Stimulated activated CD4-positive, alpha-beta T cell treated with anti-CD3 and anti-CD28 coated beads, Interleukin-15, amount 100 ng/mL, for 24 hours (primary cell): ENCODE measurements at places on chromosomes 11 and 22.

GRCh38 chr11:2697866-2698265 is 1.9 kb downstream of the KCNQ1OT1 start:
- DNase-seq = no peak

GRCh38 chr11:120391292-120391691 is 55.1 kb downstream of the ARHGEF12 start:
- DNase-seq = no peak

- DNase-seq = no peak
Observed at GRCh38 chr11:7577291-7578190, 63.7 kb downstream of the PPFIBP2 start.

DNA sequence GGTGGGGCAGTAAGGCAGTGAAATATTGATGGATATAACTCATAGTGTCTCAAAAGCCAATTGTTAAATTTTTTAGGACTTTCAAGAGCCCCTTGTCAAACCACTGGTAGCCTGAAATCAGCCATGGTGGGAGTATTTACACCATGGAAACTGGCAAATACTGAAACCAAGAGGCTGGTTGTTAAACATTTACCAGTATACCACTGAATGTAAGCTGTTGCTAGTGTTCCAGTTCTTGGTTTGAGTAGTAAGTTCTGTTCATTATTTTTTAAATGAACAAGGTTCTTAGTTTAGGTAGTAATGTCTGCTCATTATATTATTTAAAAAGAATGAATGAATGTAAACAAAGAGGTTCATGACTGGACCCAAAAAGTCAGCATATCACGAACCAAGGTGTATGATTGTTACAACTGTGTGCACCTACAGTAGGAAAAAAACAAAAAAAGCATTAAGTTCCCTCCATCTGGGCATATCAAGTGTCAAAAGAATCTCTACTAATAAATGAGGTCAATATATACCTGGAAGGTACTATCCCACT is 4.5 kb upstream of the EIF3F start:
- no peak for DNase-seq

- DNase-seq = no peak
Observed at GRCh38 chr11:36280531-36280930, 8.7 kb downstream of the COMMD9 start.

DNA sequence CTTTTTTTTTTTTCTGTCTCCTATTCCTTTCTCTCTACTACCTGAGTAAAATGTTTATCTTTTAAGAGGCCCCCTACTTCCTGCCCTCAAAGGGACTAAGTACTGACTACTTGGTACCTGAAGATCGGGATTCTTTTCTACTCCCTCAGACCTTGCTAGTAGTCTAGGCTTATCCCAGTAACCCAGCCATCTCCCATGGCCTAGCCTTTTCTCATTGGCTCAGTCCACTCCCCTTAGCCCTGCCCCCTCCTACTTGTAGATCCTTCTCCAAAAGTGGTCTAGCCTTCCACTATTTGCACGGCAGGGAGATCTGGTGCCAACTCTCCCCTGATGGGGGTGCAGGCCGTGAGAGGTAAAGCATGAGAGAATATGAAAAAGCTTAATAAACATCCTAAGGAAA is 133.7 kb downstream of the RCN1 start:
- DNase-seq = no peak

- no peak for DNase-seq
Observed at GRCh38 chr11:84322211-84322610, 1036.0 kb upstream of the CCDC90B start.

GRCh38 chr22:44357296-44357965 is 44.7 kb upstream of the SHISAL1 start:
- DNase-seq = no peak

DNA sequence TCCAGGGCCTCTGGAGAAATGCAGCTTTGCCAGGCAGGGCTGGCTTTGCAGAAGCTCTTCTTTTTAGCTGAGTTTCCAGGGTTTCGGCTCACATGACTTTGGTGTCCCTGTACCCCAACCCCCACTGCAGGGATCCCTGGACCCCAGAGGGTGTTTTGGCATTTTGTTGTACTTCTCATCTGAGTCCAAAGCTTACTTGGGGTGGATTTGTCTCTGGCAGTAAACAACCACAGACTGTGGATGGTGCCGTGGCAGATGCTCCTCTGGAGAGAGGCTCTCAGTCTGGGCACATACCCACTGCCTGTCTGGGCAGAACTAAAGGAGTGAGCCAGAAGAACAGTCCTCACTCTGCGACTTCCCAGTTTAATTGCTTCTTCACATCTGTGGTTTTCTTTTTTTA is 49.6 kb downstream of the COMMD9 start:
- DNase-seq = no peak

DNA sequence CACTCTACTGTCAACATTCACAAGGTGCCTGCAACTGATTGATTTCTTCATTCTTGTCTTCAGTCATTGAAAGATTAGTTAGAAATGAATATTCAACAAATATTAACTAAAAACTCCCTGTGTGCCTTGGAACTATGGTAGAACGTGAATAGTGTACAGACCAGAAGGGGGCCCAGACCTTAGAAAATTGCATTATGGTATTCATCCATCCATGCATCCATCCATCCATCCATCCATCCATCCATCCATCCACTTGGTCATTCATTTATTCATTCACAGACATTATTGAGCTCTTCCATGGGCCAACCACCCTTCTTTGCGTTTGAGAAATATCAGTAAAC is 10.2 kb upstream of the ACCSL start:
- DNase-seq = no peak
